Activated naive CD8-positive, alpha-beta T cell treated with anti-CD3 and anti-CD28 coated beads, Interleukin-2, amount 50 U/mL, for 16 hours (primary cell): ENCODE measurements at places on chromosomes 4 and X.

GRCh38 chr4:119300101-119300978, 21.6 kb downstream of the FABP2 start:
- DNase-seq: peak; percentile 77

GRCh38 chrX:55342533-55343501, 78.1 kb upstream of the PAGE3 start:
- DNase-seq: no peak

- no peak for DNase-seq
Observed at GRCh38 chr4:89298788-89299152, 8.8 kb downstream of the GPRIN3 start.

GRCh38 chrX:31223817-31224216, 152.0 kb upstream of the FTHL17 start:
- no peak for DNase-seq

- no peak for DNase-seq
Observed at GRCh38 chr4:139540632-139541031, 15.4 kb downstream of the SETD7 start.

- DNase-seq: no peak
Observed at GRCh38 chr4:157282019-157282418, 61.5 kb downstream of the GRIA2 start.

DNA sequence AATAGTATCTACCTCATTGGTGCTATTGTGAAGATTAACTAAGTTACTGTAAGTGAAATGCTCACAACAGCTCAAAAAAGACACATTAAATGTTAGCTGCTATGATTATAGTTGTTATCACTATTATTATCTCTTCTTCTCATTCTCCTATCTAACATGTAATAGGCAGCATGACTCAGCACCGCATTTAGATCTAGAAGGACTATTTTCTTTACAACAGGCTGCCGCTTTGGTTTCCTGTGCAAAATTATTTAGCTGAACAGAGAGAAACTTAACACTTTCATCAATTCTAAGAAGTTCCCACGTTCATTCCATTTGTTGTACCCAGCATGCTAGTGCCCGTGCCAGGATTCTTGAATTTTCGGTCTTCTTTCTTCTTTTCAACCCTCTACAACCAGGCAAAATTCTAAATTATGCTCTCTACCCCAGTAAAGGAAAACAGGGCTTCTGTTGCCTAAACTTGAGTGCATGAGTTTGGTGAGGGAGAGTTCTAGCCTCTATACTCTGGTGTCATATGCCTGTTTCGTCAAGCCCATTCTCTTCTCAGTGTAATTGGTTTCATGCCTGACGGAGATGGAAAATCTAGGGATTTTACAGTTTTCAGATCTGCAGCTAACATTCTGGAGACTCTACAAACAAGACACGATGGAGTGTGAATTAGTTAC, 378.9 kb downstream of the PPP1R2C start:
- DNase-seq: no peak

DNA sequence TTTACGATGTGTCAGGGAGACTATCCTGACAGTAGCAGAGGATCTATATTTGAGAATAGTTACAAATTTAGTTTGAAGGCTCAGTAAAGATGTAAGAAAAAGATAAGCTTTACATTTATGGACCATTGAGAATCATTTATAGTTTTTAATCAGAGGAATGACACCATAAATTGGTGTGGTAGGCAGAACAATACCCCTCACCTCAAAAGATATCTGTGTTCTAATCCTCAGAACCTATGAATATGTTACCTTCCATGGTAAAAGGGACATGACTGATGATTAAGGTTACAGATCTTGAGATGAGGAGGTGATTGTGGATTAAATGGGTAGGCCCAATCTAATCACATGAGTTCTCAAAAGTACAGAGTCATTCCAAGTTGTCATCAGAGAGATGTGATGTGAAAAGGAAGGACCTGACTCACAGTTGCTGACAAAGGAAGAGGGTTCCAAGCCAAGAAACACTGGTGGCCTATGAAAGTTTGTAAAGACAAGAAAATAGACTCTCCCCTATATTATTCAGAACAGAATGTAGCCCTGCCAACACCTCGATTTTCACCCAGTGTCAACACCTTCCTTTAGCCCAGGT, 27.0 kb downstream of the EREG start:
- DNase-seq: no peak

GRCh38 chrX:125651426-125651825, 331.8 kb downstream of the TEX13C start:
- no peak for DNase-seq

GRCh38 chr4:122783301-122784215, 43.1 kb upstream of the FGF2 start:
- no peak for DNase-seq

GRCh38 chr4:62644372-62644771, 1444.2 kb downstream of the ADGRL3 start:
- DNase-seq: no peak

GRCh38 chr4:89213382-89213701, 94.3 kb downstream of the GPRIN3 start:
- no peak for DNase-seq

DNA sequence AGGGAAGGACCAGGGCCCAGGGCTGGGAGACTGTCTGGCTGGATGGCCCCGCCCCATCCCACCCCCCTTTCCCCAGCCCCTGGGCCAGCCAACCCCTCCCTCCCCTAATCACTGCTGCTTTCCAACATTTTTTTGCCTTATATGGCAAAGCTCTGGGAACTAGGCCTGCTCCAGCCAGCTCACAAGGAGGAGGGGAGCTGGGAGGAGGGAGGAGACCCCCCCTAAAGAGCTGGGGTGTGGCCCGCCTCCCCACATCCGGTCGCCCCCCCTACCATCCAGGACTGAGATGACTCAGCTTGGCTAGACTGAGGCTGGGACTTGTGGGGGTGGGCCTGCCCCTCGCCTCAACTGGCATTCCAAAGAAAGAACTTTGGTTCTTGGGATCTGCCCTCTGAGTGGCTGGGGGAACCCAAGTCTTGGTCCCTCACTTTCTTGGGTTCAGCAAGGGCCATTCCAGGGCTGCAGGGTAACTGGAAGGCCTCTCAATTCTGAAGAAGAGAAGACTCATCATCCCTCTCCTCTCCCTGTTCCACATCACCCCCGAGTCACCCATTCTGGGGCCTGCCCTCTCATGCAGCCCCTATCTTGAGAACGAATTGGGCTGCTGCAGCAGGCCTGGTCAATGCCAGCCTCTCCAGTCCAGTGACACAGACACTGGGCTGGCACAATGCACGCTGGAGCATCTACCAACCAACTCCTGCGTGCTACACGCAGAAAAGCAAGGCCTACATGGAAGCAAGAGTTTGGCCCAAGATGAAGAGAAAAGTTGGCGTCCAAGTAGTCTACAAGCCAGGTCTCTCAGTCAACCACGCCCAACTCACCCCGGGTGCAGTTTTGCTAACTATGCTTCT, 4.8 kb downstream of the FLNA start:
- peak; percentile 27 for DNase-seq

DNA sequence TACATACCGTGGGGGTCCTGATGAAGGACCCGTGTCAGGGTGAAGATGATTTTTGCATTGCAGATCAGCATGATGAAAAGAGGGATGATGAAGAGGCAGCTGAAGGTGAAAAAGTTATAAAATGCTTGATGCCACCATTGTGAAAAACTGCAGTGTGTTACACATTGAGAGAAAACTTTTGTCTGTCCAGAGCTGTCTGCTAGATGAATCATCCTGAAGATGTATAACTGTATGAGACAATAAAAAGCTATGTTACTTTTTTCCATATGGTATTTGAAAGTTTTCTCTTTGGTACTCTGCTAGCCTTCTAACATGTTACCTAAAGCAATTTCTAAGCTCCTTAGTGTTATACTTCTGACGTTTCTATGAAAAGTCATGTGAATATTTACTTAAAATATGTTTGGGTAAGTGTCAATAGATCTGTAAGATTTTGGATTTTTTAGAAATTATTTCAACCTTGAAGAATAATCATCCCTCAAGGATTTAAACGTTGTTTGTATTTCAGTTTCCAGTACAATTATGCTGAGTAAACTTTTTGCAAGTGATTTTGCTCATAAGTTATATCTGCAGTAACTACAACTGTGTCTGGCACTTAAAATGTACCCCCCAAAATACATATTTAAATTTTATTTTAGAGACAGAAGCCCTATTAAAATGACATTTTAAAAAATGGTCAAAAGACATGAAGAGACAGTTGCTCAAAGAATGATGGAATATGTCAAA, 9.5 kb downstream of the GNRHR start:
- DNase-seq: no peak

- DNase-seq: no peak
Observed at GRCh38 chr4:114027596-114027995, 48.1 kb upstream of the ARSJ start.

- no peak for DNase-seq
Observed at GRCh38 chr4:138494931-138495330, 252.8 kb upstream of the SLC7A11 start.

- no peak for DNase-seq
Observed at GRCh38 chr4:172410363-172410762, 597.2 kb downstream of the GALNTL6 start.

DNA sequence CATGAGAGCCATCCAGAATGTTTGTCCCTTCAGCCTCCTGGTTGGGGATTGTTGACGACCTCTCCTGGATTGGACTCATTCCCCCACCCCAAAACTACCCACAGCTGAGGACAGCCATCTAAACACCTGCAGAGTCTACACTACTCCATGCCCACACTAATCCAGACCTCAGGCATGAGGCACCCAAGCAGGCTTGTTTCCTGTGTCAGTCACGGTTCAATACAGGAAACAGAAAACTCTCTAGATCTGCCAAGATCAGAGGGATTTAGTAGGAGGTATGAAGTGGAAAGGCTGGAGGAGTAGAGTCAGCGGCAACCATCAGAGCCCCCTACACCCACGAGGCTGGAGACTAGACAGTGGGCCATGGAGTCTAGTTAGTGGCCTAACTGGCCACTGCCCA, 37.7 kb downstream of the HAND2 start:
- DNase-seq: no peak

DNA sequence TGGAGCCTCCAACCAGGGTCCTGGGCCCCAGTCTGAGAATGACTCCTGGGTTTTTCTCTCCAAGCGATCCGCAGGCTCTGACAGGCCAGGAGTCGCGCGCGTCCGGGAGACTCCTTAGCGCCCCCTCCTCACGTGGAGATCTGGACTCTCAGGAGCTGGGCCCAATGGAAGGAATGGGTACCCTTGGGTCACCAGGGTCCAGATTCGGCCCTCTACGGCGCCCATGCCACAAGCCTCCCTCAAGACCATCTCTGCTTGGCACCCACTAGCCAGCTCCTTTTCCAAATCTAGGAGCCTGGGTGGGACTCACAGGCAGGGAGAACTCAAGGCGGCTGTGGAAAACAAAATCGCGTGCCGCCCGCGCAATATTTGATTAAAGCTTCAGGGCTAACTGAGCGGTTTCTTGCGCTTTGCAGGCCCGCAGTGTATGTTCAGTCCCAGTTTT, 7.1 kb downstream of the HAND2 start:
- no peak for DNase-seq

- DNase-seq: no peak
Observed at GRCh38 chr4:80186676-80187075, 10.6 kb upstream of the PRDM8 start.

DNA sequence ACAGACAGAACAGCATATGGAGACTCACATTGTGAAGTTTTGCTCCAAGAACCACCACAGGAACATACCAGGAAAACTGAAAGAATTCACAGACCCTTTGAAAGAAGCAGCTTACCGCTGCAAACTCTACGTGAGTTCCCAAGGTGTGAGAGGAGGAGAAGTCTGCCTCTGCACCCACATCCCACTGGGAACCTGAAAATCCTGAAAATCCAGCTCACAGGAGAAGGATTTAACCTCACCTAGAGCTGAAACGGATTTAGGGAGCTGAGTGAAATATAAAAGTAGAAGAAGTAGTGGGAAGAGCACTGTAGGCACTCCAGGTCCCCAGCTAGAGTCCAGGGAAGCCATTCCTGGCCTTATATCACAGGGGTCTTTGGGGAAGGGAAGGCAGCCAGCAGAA, 80.0 kb downstream of the FHIP1A start:
- no peak for DNase-seq

DNA sequence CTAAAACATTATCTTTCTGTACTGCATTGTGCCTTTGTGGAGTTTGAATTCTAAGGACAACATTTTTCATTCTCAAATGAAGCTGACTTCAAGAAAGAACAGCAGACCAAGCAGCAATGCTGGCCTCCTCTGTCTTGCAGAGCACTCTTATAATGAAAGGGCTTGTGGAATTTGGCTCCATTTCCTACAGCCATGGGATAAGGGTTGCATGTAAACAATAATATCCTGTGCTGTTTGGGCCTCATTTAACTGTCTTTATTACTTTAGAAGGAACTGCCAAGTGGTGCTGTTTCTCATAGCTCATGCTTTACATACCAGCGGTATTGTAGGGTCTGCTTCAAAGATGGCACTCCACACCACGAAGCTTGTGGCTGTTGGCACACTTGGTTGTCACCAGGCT, 111.4 kb upstream of the EOLA2 start:
- DNase-seq: no peak

GRCh38 chrX:2652106-2652505, 39.0 kb upstream of the CD99 start:
- DNase-seq: no peak

- no peak for DNase-seq
Observed at GRCh38 chrX:119087121-119087520, 14.3 kb downstream of the CT47C1 start.

GRCh38 chr4:8472689-8473197, 32.2 kb downstream of the TRMT44 start:
- no peak for DNase-seq

- no peak for DNase-seq
Observed at GRCh38 chr4:80240976-80241375, 25.5 kb upstream of the FGF5 start.

DNA sequence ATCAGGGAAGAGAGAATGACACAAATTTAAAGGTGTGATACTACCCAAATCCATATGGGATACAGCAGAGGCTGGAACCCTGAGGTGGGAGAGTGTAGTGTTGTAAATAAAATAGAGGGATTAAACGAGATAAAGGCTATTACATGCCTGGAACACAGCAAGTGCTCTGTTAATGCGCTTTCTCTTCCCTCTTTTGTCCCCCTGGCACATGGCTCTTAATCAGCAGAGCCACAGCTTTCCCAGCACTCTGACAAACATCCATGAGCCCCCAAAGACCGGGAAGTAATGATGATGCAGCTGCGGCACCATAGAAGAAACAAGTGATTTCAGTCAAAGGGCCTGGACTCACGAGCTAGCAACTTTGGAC, 85.9 kb downstream of the RASL11B start:
- DNase-seq: no peak

GRCh38 chrX:19981947-19982346, 8.9 kb downstream of the BCLAF3 start:
- no peak for DNase-seq
